ENCODE measurements at places on chromosomes 13 and 19.
A peak's percentile ranks its signal among the peaks of the same experiment; 100 is the strongest.

DNA sequence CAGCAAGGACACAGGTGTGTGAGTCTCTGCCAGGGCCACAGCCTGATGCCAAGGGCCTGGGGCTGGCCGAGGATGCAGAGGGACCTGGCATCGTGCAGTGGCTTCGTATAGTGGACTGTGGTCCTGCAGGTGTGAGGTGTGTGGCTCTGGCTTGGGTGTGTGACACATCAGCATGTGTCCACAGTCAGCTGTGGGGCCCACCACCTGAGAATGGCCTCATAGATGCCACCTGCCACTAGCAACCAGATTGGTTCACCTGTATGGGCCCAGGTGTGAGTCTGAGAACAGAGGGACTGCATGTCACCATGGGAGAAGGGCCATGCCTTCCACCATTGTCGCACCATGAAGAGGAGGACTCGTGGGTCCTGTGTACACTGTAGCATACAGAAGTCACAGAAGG lies 2.4 kb downstream of the PPP1R14A start:
- DNase-seq = no peak

- DNase-seq = no peak
Measured at GRCh38 chr13:46996316-46997030, 99.6 kb upstream of the HTR2A start.

DNA sequence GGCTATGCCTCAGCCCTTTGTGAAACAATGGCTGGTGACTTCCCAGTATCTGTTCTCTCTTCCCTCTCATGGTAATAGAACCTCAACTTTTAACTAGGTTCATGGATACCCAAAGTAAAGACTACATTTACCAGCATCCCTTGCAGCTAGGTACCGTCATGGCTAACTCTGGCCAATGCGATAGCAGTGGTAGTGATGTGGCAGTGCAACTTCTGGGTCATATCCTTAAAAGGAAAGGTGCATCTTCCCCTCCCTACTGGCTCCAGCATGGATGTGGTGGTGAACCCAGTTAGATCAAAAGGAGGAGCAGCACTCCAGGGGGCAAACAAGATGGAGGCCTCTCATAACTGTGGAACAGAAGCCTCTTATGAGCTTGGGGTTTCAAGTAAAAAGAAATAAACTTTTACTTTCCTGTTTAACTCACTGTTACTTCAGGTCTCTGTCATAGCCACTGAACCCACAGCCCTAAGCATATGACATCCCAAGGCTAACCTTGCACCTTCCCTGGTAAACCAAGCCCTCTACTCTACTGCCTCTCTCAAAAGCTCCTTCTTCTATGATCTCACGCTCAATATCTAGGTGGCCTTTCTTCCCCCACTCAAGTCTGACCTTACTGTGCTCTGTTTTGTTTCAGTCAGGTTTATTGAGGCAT lies 104.4 kb downstream of the DOCK9 start:
- no peak for DNase-seq

DNA sequence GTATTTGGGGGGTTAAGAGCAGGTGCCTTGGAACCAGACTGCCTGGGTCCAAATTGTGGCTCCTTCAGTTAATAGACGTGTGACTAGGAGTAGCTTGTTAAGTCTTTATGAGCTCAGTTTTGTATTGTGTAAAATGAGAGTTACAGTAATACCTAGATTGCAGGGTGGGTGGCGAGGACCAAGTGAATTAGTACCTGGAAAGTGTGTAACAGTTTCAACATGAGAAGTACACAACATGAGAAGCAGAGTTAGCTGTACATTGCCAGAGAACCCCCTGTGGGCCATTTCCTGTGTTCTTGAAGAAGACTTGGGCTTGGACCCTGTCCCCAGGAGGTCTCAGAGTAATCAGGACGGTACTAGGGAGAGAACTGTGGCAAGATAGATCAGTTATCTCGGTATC lies 36.8 kb downstream of the PPP2R1A start:
- DNase-seq = no peak

GRCh38 chr19:6760606-6761005 lies 6.6 kb downstream of the SH2D3A start:
- no peak for DNase-seq

DNA sequence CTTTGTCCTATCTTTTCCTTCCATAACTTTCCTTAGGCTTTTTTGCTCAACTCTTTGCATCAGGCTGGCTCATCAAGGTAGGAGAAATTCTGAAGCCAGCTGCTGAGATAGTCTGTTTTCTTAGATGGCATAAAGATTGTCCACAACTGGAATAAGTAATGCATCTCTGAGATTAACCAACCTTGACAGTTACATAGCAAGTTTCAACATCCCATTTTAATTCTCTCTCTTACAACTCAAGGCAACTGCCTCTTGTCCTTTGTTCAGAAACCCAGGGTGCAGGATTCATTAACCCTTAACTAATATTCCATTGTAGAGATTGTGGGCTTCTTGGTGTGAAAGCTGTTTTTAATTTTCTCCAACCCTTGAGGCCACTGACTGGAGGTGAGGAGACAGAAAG lies 239.2 kb downstream of the LACC1 start:
- no peak for DNase-seq

- no peak for DNase-seq
Measured at GRCh38 chr13:77374786-77375185, 47.9 kb upstream of the MYCBP2 start.

GRCh38 chr19:3516675-3517207 lies 10.6 kb downstream of the FZR1 start:
- DNase-seq = peak; percentile 24

GRCh38 chr13:62847520-62847919 lies 1431.9 kb upstream of the PCDH20 start:
- no peak for DNase-seq

DNA sequence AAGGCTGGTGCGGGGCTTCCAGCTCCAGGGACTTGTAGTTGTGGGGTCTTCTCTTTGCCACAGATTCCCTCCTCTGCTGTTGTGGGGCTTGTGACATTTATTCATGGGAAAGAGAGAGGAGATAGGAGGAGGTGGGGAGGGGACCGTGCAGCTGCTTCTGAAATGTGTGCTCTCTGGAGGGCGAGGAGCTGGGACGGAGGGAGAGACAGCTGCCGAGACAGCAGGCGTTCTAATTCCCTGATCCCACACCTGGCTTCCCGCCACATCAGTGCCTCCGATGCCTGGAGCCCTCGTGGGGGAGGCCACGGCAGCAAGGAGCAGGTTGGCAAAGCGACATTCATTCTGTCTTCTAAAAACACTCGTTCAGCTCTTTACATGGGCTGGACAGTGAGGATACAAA lies 164.4 kb downstream of the USP12 start:
- peak; percentile 46 for DNase-seq

- no peak for DNase-seq
Measured at GRCh38 chr13:36370108-36370429, 23.9 kb upstream of the SPART start.

- no peak for DNase-seq
Measured at GRCh38 chr13:72875233-72875632, 93.3 kb downstream of the PIBF1 start.

DNA sequence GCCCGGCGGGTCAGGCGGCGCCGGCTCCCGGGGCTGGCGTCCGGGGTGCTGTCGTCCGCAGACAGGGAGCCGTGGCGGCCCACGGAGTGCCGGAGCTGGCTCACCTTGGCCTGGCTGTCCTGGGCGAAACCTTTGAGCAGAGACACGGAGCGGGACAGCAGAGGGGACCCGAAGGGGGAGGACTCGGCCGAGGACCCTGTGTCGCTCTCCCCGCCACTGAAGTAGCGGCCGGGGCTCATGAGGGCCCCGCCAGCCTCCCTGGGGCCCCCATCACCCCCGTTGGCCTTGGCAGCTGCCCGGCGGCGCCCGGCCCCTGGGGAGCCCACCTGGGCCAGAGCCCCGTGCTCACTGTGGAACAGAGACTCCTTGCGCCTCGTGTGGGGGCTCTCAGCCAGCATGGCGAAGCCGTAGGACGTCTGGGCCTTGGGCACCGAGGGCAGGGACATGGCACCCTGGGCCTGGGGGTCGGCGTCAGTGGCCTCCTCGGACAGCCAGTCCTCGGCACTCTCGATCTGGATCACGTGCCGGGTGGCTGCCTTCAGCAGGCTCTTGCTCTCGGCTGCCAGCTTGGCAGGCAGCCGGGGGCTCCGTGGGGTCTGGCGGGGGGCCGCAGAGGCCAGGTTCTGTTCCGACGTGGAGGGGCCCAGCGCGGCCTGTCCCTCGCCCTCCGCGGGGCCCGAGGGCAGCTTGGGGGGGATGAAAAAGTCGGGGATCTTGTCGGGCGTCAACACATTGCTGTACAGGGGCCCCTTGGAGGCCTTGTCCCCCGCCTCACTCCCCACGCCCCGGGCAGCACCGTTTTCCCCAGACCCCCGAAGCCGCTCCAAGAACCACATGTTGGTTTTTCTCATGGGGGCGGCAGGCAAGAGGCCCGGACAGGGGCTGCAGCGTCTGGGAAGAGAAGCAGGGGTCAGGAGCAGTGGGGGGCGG lies 1.2 kb downstream of the C2CD4C start:
- no peak for DNase-seq

DNA sequence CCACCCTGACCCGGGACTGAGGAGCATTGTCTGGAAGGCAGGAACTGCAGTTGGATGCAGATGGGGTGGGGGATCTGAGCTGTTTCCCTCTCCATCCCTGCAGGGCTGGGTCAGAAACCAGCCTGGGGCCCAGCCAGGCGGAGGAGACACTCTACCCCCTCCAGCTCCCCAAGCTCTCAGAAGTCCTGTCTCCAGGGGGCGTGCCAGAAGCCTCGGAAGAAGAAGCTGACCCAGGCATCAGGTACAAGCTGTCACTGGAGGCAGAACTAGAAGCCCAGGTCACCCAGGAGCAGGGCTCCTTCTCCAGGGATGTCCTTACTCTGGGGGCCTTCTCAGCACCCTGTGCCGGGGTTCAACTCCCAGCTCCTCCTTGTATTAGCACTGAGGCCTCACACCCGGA lies 15.5 kb downstream of the SIX5 start:
- DNase-seq = no peak

GRCh38 chr13:62678039-62678438 lies 1262.4 kb upstream of the PCDH20 start:
- DNase-seq = no peak

DNA sequence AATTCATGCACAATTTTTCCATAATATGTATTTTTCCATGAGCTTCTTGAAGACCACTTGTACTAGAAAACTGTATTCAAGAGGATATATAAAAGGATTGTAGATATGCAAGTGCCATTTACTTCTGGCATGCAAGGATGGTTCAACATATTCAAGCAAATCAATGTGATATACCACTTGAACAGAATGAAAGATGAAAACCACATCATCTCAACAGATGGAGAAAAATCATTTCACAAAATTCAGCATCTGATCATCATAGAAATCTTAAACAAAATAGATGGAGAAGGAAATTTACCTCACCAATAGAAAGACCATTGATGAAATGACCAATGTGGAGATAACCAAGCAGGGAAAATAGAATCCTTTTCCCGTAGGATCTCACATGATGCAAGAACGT lies 5.1 kb upstream of the ZNF816 start:
- no peak for DNase-seq

DNA sequence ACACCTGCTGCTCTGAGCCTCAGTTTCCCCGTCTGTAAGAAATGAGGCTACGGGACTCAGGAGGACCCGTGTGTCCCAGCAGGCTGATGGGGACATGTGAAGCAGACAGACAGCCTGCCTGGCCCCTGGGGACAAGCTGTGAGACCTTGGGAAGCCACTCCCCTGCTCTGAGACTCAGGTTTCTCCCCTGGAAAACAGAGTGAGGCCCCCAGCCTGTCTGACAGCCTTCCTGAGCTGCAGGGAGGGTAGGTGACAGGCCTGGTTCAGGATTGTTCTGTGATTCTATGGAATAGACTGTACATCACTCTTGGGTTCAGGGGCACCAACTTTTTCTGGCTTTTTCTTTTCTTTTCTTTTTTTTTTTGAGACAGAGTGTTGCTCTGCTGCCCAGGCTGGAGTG lies 2.9 kb upstream of the NTF4 start:
- DNase-seq = no peak

GRCh38 chr13:79874396-79875360 lies 393.7 kb downstream of the NDFIP2 start:
- DNase-seq = no peak

DNA sequence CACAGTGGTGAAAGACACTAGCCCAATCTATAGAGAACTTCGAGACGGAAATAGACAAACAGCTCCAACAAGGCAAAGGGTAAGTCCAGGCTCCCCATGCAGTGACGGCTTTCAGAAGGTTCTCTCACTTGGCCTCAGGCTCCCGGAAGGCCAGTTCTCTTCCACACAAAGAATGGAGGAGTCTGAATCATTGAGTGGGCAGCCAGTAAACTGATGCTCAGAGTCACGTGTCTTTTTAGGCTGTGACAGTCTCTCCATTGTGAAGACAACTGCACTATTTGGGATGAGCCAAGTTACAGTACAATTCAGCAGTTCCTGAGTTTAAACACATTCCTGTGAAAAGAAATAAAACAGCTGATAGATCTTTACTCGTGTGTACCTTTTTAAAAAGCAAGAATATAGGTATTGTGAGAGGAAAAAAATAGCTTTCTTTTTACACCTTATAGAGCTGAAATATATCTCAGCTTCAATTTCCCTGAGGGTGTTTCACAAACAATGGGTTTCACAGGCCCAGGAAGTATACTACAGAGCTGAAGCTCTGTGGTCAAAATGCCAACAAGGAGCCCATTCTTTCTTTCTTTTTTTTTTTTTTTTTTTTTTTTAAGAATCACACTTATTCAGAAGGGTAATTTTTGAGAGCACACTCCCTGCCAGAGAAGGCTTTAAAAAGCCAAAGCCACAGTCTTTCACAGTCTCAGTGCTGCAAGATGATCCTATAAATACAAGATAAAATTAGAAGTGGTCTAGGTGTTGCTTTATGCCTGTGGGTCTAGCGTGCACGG lies 135.1 kb downstream of the FREM2 start:
- DNase-seq = no peak

GRCh38 chr13:98717256-98717655 lies 35.2 kb downstream of the SLC15A1 start:
- no peak for DNase-seq

- DNase-seq = no peak
Measured at GRCh38 chr19:11234486-11235075, 4.8 kb upstream of the ANGPTL8 start.

- no peak for DNase-seq
Measured at GRCh38 chr19:2495130-2495641, 19.3 kb downstream of the GADD45B start.

DNA sequence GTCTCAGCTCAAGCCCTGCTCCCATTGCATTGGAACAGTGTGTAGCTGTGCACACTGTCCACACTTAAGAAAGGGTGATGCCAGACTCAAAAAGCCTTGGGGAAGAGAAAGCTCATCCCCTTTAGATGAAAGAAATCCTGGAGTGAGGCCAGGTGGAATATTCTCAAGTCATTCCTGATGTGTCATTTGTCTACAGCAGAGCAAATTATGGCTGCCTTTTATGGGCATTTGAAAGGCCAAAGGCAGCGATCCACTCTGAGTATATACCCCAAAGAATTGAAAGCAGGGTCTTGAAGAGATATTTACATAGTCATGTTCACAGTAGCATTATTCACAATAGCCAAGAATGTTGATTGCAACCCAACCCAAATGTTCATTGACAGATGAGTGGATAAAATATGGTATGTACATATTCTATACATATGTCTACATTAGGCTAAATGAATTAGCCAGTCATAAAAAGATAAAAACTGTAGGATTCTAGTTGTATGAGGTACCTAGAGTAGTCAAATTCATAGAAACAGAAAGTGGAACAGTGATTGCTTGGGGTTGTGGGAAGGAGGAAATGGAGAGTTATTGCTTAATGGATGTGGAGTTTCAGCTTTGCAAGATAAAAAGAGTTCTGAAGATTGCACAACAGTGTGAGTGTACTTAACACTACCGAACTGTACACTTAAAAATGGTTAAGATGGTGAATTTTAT lies 214.9 kb downstream of the KCNRG start:
- DNase-seq = no peak

- no peak for DNase-seq
Measured at GRCh38 chr13:100511466-100511865, 77.1 kb downstream of the GGACT start.

GRCh38 chr19:34409189-34410164 lies 5.3 kb downstream of the PDCD2L start:
- no peak for DNase-seq
